ENCODE measurements at places on chromosomes 4 and X.

DNA sequence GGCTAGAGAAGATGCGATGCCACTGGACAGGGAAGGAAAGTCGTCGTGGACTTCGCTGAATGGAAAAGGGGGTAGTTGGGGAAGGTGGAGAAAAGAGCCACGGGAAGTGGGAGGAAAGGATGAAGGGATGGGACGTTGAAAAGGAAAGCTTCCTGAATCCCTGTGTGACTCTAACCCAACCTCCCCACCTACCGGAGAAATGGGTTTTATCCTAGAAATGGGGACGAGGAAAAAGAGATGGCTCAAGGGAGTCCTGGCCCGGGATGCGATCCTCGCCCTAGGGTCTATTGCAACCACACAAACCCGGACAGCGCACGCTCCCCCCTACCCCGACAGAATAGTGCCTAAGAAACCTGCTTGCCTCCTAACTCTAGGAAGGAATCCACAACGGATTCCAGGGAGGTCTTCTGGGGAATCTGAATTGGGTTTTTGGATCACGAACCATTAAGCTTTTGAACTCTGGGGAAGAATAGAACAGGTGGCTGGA lies 738 bp upstream of the TSPAN5 start:
- H3K27ac ChIP-seq, result peak overlapping the region; percentile 80
- no peak for DNase-seq
- peak overlapping the region; percentile 79 for H3K4me3 ChIP-seq

DNA sequence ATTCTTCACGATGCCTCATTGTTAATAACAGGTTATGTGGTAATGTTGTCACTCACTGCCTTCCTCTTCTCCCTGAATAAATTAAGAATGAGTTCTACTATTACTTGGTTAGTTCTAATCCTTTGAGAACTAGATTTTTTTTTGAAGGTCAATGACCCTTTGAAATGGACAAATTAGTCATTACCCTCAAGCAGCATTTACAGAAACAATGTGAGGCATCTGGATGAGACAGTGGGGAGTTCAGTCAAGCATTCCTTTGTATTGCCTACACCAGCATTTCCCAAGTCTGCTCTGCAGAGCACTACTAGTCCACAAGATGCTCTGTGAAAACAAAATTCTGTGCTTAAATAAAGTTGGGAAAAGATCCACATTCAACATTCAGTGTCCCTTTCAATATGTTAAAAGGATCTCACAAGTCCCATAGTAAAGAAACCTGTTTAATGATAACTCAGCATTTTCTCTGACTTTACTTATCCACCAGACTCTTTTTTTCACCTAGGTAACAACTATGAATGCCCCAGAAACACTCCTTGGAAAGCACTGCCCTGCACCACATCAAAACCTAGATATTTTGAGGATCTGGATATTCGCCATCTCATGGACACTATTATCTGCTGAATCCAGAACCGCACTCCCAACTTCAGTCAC lies 60.6 kb downstream of the CHRDL1 start:
- H3K36me3 ChIP-seq, result no peaks in the 10 kb centered on the region
- H3K4me3 ChIP-seq, result no peak overlapping the region
- no peaks in the 10 kb centered on the region for H3K27me3 ChIP-seq
- H3K4me1 ChIP-seq, result no peaks in the 10 kb centered on the region
- no peak overlapping the region for H3K27ac ChIP-seq

- DNase-seq, result no peak
- no peaks in the 10 kb centered on the region for H3K27me3 ChIP-seq
- no peak overlapping the region for H3K27ac ChIP-seq
- no peaks in the 10 kb centered on the region for H3K4me1 ChIP-seq
- no peaks in the 10 kb centered on the region for H3K36me3 ChIP-seq
- no peak overlapping the region for H3K4me3 ChIP-seq
Observed at GRCh38 chrX:3388457-3388856, 42.0 kb upstream of the MXRA5 start.

DNA sequence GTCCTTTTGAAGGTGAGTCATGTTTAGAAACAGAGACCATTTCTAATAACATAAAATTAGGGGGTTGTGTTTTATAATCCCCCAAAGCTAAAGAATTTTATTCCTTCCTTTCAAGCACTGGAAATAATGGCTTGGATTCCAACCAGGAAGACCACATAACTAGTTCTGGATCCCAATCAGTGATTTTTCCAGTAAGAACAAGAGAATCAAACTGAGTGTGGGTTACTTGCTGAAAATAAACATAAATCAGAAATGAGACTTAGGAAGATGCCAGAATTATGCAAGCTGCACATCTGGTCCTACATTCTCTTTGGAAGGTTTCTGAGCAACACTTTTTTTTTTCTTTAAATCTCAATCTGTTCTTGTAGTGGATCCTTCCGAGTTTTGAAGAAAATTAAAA lies 76.3 kb downstream of the SOWAHB start:
- DNase-seq, result no peak
- no peaks in the 10 kb centered on the region for H3K36me3 ChIP-seq
- H3K27ac ChIP-seq, result no peak overlapping the region
- H3K4me3 ChIP-seq, result no peak overlapping the region
- H3K27me3 ChIP-seq, result no peaks in the 10 kb centered on the region

DNA sequence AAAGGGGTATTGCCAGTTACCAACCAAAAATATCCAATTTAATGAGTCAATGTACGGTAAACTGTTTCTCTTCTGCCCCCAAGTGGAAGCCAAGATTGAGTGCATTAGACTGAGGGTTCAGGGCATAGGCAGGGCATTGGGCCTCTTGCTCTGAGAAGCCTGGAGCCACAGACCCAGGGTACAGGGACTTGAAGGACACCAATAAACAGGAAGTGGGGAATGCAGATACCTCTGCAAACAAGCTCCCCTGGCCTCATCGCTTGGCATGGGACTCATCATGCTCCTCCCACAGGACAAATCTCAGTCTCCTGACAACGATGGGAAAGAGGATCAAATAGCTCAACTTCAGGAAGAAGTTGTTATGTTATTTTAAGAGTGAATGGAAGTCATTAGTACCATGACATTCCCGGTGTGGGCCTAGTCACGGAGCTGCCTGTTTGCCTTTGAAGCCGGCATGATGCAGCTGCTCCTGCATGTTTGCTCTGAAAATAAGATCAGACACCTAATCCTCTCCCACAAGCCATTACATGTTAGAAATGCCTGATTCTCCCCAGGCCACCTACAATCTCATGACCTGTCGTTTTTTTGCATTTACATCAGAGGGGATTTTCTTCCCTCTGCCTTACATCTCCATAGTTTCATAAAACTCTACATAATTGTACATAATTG lies 224.2 kb downstream of the RCHY1 start:
- DNase-seq, result no peak
- H3K4me3 ChIP-seq, result no peak overlapping the region
- H3K27me3 ChIP-seq, result no peaks in the 10 kb centered on the region
- H3K27ac ChIP-seq, result no peak overlapping the region

DNA sequence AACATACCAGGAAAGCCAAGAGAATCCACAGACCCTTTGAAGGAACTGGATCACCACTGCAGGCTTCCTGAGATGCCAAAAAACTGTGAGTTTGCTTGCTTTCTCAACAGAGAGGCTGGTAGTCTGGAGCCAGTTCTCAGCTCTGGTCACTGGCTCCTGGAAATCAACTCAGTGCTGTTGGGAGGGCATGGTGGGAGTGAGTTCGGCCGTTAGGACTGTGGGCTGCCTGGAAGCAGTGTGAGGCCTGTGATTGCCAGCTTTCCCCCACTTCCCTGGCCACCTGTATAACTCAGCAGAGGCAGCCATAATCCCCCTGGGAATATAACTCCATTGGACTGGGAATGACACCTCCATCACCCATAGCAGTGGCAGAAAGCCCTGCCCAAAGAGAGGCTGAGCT lies 122.0 kb upstream of the FSTL5 start:
- H3K36me3 ChIP-seq, result no peaks in the 10 kb centered on the region
- H3K4me3 ChIP-seq, result no peak overlapping the region
- H3K27me3 ChIP-seq, result no peaks in the 10 kb centered on the region
- H3K27ac ChIP-seq, result no peak overlapping the region
- DNase-seq, result no peak

DNA sequence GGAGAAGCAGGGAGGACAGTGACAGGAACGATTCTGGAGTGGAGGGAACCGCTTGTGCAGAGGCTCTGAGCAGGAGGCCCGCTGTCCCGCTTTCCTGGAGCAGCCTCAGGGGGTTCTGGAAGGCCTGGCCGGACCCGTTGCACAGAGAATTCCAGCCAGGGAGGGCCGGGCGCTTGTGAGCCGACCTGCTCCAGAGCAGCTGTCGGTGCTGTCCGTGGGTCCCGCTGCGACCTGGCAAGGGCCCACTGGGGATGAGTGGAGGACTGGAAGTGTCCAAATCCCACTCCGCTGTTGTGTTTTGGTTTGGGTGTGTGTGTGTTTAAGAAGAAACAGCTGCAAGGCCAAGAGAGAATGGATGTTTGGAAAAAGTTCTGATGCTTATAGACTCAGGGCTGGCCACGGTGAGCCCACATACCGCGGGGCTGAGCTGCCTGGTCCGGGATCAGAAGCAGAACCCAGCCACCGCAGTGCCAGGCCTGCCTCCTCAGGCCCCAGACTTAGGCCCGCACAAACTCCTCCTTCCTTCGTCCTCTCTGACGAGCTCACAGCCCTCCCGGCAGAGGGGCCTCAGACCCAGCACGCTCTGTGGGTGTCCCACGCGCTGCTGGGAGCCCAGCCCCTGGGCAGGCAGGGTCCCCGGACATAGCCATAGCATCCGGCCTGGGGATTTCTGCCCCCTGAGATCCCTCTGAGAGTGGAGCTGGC lies 73.9 kb downstream of the HTRA3 start:
- H3K4me3 ChIP-seq, result no peak overlapping the region
- H3K27me3 ChIP-seq, result no peaks in the 10 kb centered on the region
- DNase-seq, result no peak

DNA sequence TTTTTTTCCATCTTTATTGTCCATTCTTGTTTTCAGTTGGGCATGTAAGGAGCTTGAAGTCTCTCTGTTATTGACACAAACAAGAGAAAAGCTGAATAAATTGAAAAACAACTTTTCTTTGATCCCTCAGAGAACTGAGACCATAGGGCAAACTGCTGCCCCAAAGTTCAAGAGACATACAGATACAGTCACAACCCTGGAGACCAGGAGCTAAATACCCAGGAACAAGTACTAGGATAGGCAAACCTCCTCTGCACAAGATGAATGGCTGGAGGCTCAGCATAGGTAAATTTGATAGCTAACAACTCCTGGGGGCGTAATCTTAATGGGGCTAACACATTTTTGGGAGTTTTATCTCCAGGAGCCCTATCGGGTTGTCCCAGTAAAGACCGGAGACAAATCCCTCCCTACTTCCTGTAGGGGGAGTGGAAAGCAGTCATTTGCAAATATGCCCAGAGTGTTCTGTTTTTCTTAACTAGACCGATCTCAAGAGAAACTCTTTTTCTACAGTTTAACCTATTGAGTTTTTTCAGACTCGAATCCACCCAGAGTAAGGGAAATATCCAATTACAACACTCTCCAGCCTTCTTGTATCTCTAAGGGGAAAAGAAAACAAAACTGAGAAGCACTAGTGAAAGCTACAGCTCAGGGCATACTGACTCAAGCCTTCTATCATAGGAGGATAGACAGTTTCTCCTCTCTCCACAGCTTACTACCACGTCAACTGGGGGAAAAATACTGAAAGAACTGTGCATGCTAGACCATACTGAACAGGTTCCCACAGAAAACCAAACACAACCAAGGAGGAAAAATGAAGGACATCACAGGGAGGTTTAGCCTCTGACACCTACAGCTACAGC lies 23.1 kb downstream of the MAGEA8 start:
- no peaks in the 10 kb centered on the region for H3K27me3 ChIP-seq
- H3K27ac ChIP-seq, result no peak overlapping the region
- no peak for DNase-seq
- H3K4me3 ChIP-seq, result peak overlapping the region; percentile 22

GRCh38 chrX:130170752-130171445 lies 863 bp upstream of the RAB33A start:
- no peaks in the 10 kb centered on the region for H3K36me3 ChIP-seq
- no peak overlapping the region for H3K4me3 ChIP-seq
- no peak overlapping the region for H3K27ac ChIP-seq
- peaks cover 3% of the 10 kb centered on the region for H3K4me1 ChIP-seq
- no peaks in the 10 kb centered on the region for H3K27me3 ChIP-seq
- peak; percentile 42 for DNase-seq

- H3K4me3 ChIP-seq, result no peak overlapping the region
- no peak overlapping the region for H3K27ac ChIP-seq
- H3K36me3 ChIP-seq, result no peaks in the 10 kb centered on the region
- no peak for DNase-seq
- no peaks in the 10 kb centered on the region for H3K27me3 ChIP-seq
Observed at GRCh38 chr4:87624698-87625097, 16.4 kb downstream of the DSPP start.

DNA sequence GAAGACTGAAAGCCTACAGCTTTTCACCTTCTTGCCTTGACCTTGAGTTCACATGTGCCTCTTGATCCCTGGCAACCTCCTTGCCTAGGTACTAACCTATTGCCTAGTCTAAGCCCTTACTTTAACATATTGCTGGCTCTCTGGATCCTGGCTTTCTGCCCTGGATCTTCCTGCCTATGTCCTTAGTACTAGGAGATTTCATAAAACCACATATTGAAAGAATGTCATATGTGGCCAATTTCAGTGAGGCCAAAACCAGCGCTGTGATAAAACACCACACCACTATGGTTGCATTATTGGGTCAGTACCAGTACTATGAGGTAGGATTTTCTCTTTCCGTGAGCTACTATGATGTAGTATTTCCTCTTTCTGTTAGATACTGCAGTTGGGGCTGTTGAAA lies 80.4 kb downstream of the CT47B1 start:
- no peak overlapping the region for H3K4me3 ChIP-seq
- H3K27ac ChIP-seq, result no peak overlapping the region
- no peaks in the 10 kb centered on the region for H3K36me3 ChIP-seq
- no peaks in the 10 kb centered on the region for H3K27me3 ChIP-seq
- H3K4me1 ChIP-seq, result no peaks in the 10 kb centered on the region
- DNase-seq, result no peak

- no peak overlapping the region for H3K27ac ChIP-seq
- no peaks in the 10 kb centered on the region for H3K4me1 ChIP-seq
- no peak overlapping the region for H3K4me3 ChIP-seq
Observed at GRCh38 chrX:150257353-150258175, 105.6 kb upstream of the MAMLD1 start.

DNA sequence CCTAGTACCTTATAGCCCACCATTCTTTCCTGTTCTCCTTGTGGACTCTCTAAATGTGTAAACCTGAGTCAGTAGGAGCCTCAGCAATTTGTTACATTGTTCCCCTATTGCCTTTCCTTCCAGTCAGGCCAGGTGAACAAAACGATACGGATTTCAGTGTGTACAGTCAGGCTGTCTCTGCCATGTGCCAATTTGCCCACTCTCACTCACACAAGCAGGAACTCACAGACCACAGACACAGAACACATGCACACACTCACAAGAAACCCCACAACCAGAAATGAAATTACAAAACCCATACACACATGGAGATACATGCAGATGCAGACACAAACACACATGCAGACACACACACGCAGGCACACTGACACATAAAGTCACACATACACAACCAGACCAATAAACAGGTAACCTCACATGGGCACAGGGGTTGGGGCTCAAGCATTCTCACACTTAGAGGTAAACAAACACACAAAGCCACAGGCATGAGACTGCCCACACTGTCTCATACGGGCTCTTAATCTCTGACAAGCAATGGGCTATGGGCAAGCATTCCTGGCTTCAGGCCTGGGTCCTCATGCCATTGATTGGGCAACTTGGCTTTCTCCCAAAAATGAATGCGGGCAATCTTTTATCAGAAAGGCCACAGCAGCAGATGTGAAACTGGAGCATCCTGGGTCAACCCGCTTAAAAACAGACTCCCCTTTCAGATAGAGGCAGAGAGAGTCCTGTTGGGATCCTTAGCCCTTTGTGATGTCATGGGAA lies 68.7 kb downstream of the NBDY start:
- H3K27me3 ChIP-seq, result no peaks in the 10 kb centered on the region
- no peak overlapping the region for H3K4me3 ChIP-seq
- peaks cover 8% of the 10 kb centered on the region for H3K4me1 ChIP-seq
- no peak overlapping the region for H3K27ac ChIP-seq
- DNase-seq, result no peak
- no peaks in the 10 kb centered on the region for H3K36me3 ChIP-seq

Data from upper lobe of left lung (tissue), 6 donors.